Renal pelvis (tissue), 12 donors: ENCODE measurements at places on chromosomes 5 and 9.
A peak's percentile ranks its signal among the peaks of the same experiment; 100 is the strongest.

DNA sequence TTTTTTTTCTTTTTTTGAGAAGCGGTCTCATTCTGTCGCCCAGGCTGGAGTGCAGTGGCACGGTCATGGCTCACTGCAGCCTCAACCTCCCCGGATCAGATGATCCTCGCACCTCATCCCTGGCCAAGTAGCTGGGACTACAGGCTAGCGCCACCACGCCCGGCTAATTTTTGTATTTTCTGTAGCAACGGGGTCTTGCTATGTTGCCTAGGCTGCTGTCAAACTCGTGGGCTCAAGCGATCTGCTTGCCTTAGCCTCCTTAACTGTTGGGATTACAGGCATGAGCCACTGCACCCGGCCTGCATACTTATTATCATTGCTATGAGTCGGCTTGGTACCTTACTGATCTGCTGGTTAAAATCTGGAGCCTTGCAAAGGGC lies 790 bp upstream of the IARS1 start:
- no peak for DNase-seq

DNA sequence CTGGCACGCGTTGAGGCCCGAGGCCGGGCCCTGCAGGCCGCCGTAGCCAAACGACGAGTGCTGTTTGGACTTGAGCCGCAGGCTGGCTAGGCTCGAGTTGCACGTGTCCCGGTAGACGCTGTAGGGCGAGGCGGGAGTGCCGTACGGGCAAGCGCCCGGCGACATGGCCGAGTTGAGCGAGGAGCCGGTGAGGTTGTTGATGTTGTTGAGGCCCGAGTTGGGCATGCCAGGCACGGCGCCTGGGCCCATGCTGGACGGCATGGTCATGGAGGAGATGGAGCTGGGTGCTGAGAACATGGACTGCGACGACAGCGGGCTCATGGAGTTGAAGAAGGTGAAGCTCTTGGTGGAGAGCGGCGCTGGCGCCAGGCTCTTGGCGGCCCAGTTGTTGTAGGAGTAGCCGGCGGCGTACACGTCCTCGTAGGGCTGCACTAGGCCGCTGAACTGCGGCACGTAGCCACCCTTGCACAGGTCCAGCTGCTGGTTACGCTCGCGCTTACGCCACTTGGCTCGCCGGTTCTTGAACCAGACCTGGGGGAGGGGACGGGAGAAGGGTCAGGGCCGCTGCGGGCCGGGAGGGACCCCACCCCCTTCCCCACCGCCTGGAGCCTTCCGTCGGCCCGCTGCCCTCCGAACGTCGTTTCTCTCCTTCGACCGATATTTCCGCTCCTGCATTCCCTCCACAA lies 5.1 kb downstream of the PITX1 start:
- DNase-seq, result no peak

GRCh38 chr5:89697581-89697980 lies 712.0 kb downstream of the CETN3 start:
- DNase-seq, result no peak

DNA sequence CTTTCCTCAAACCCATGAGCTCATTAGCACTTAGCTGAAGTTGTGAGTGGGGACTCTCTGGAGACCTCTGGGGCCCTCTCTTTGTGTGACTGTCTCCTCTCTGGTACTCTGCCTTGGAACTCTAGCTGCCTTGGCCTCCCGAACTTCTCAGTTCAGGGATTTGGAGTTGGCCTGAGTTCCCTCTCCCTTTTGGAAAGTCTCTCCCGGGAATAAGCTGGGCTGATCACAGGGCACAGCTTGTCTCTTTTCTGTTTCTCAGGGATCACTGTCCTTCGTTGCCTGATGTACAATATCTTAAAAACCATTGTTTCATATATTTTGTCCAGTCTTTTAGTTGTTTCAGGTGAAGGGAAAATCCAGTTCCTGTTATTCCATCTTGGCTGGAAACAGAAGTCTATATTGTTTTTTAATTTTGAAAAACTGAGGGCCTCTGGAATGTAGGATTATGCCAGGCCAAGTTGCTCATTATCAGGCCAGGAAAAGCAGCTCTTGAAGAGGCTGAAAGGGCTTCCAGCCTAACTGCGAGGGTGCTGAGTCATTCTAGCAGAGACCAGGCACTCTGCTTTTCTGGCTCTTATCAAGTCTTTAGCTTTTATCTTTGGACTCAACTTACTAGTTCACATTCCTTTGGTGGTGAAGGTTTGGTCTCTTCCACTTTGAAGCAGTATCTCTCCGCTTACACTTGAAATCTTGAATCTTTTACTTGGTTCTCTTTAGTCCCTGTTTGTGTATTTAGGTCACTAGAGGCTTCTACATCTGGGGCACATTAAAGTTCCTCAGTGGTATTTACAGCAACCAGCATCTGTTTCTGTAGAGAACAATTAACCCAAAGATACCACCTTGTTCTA lies 8.4 kb upstream of the RGS3 start:
- no peak for DNase-seq

DNA sequence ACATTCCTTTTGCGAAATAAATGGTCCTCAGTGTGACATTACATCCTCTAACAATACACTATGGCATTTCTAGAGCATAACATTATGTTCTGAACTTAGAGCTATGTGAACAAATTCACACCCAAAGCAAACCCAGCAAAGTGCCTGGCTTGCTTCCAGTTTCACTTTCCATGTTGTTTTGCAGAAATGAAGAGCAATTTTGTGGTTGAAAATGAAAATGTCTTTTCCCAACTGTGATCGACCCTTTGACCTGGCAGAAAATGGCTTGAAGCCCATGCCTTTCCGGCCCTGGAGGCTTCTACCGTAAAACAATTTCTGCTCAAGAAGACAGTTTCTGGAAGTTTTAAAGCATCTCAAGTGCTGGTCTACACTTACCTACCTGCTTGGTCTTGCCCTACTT lies 344.7 kb upstream of the RGMB start:
- no peak for DNase-seq

- no peak for DNase-seq
Observed at GRCh38 chr5:146447734-146448380, 724 bp downstream of the TCERG1 start.

DNA sequence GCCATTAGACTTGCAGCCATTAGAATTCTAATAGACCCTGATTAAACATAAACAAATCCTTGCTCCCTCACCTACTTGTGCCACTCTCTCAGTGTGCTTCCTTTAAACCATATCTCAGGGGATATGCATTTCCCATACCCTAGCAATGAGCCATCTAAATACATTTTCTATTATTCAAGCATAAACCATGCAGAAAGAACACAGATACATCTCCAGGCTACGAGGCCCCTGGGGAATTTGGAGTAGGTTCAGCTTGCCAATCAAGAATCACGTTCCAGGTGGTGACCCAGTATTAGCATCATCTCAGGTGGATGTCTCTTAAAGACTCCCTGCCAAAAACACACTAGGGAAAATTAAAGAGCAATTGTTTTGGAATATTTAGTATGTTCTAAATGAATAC lies 93.0 kb upstream of the CCL21 start:
- DNase-seq, result no peak

DNA sequence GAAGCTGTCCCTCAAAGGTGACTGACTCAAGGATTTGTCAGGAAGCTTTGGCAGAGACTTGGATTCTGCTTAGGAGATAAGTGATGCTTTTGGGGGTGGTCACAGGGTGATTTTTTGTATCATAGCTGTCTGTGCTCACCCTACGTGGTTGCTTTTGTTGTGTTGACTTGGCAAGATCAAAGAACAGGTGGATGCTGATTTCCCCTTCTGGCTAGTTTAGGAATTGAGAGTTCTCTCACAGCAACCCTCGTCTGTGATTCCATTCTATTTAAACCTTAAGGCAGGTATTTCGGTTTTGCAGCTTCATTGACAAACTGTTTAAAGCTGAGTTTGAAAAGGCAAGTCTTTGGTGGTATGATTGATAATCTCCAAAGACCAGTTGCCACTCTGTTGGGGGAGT lies 27.2 kb downstream of the ARHGAP26 start:
- no peak for DNase-seq

DNA sequence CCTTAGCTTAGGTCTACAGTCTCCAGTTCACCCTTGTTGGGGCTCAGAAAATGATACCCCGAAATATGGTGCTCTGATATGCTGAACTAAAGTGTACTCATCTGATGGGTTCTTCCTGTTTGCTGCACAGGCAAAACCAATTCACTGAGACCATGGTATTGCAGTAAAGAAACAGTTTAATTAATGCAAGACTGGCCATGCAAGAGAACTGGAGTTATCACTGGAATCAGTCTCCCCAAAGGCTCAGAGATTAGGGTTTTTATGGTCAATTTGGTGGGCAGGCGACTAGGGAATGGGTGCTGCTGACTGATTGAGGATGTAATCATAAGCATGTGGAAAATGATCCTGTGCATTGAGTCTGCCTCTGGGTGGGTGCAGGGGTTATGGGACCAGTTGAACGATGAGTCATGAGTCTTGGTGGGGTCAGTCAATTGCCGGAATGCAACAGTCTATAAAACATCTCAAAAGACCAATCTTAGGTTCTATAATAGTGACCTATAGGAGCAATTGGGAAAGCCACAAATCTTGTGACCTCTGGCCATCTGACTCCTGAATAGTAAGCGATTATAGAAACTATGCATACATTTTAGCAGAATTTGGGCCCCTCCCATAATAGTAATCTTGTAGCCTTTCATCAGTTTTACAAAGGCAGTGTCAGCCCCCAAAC lies 113.0 kb upstream of the ANKRD55 start:
- DNase-seq, result no peak

GRCh38 chr9:137216188-137216965 lies 5.7 kb downstream of the RNF208 start:
- no peak for DNase-seq

GRCh38 chr5:168683247-168683926 lies 104.2 kb upstream of the PANK3 start:
- no peak for DNase-seq

- DNase-seq, result no peak
Observed at GRCh38 chr5:16049761-16050160, 129.8 kb downstream of the MARCHF11 start.

DNA sequence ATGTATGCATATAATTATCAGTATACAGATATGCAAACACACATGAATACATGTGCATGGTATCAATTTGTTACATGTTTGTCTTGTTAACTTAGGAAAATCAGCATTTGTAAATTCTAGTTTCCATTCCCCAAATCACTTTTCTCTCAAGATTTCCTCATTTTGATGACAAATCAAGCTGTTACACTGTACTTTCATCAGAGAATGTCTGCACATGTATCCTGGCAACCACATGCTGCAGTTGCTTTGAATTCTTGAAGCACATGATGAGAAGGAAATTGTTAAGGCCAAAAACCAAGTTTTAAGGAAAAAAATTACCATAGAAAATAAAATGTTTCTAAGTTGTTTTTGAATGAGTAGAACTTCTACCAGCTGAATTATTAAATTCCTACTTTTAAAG lies 1834.5 kb downstream of the EFNA5 start:
- DNase-seq, result no peak

DNA sequence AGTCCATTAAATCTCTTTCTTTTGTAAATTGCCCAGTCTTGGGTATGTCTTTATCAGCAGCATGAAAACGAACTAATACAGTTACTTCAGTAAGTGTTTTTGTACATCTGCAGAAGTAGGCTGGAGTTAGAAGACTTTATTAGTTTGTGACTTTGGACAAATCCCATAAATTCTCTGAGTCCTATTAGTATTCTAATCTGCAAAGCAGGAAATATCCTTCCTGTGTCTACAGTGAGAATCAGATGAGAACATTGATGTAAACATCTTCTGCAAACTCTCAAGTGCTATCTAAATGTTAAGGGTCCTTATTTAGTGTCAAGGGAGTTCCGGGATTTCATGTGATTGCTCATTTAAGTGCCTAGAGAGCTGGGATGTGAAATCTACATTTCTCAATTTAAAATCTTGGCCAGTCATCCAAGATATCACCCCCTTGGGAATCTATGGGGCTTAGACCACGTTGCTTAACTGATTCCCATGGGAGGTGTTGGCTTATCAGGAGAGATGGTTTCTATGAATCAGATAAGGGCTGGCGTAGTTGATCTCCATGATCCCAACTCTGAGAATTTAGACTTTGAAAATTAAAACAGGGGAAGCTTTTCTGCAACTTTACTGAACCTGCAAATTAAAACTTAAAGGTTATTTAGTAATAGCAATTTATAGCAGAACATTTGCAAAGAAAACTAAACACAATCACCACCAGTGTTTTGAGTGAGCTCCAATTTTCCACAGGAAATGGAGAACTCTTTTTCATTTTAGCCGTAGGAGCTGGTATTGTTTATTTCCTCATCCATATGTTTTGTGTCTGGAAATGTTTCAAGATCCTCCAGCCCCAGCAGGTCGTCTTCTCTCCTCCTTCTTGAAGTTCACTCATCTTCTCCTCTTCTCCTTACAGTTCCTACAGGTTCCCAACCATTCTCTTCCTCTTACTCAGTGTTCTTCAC lies 241.6 kb upstream of the CD180 start:
- peak; percentile 34 for DNase-seq

- DNase-seq, result no peak
Observed at GRCh38 chr5:56116599-56117141, 116.5 kb downstream of the ANKRD55 start.
